Colonic mucosa (tissue), 4 donors: ENCODE measurements at places on chromosomes 6 and 20.

DNA sequence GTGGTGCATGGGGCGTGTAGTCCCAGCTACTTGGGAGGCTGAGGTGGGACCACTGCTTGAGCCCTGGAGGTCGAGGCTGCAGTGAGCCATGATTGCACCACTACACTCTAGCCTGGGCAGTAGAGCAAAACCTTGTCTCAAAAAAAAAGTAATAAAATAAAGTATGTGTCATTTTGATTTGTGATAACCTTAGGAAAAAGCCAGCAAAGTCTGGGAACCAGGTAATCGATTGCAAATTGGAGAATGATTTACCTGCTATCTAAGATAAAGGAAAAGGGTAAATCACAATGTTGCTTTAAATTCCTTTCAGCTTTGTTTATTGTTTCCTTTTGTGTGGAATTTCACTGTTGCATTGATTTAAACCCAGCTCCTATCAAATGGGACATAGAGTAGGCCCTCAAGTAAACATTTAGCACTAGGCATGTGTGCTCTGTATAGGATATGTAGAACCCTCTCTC is 59.0 kb downstream of the SGK1 start:
- no peak for DNase-seq

- DNase-seq = no peak
Observed at GRCh38 chr20:35273449-35274171, 4.3 kb downstream of the MMP24OS start.

- DNase-seq = no peak
Observed at GRCh38 chr6:54716877-54717276, 129.7 kb upstream of the FAM83B start.

- DNase-seq = no peak
Observed at GRCh38 chr20:33103556-33103955, 24.1 kb downstream of the BPIFB4 start.

- no peak for DNase-seq
Observed at GRCh38 chr6:50840112-50840810, 21.6 kb downstream of the TFAP2B start.

GRCh38 chr6:165662749-165663376 is at the start of gene PDE10A:
TSS of gene PDE10A (minus strand) at chr6:165663241. CDS start at chr6:165662811, 430 bp downstream.
- no peak for DNase-seq

DNA sequence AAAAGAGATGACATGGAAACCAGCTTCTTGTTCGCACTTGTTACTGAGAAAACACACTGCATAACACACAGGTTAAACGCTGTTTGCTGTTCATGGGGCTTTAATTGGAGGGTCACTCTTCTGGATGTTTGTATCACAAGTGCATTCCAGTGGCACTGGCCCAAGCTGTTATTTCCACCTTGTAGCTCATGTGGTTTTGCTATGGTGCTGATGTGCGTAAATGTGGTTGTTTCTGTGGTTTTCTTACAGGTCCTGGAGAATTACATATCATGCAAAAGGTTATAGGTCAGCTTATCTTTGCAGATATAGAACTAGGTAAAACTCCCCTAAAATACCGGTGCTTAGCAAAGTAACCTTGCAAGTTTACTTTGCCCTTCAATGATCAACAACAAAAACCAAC is 89.3 kb upstream of the AHI1 start:
- no peak for DNase-seq

DNA sequence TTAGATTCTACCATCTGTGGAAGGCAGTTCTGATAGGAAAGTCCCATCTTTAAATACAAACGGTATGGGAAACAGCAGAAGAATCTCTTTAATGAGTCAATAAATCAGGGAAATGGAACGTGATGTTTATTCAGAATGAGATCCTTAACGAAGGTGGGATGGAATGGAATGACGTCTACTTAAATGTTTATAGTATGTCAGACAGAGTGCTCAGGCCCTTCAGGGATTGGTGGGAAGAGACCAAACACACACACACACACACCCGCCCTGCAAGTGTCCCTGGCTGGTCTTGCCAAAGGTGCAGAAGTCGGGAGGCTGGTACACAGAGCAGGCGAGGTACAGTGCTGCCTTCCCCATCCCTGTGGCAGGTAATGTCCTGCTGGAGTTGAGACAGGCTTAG is 164.0 kb downstream of the FARS2 start:
- DNase-seq = no peak

DNA sequence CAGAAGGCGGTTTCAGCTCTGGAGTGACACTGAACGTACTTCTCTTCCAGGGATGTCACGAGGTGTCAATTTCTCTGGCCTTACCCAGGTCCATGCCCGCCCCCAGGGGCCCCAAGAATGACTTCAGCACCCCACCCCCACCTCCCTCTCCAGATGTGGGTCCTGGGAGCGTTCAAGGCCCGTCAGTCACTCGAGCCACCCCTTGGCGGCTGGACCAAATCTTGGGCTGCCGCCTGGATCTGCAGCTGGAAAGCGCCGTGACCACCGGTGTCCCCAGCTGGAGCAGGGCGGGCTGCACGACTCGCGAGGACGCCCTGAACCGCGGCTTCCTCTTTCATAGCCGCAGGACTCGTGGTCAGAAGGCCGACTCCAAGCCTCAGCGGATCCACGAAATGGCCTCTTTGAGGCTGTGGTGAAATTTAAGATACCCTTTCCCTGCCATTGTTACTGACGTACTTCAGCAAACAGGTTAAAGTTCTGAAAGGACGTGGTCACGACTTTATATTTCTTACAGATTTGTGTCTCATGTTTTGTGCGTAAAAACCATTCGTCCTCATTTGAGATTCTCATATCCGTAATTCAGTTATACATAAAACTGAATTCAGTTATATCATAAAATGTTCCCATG is 29.3 kb downstream of the TRIM38 start:
- DNase-seq = peak; percentile 69
